ENCODE measurements at places on chromosomes 6 and 20. TPM values are rescaled to one million over a fixed set of nuclear protein-coding genes. Genes with fewer than 3 reads are reported as not detected.

Gene CTAGE9
- not detected for total RNA-seq

Gene TNFRSF21
- total RNA-seq = 23.2 TPM

DNA sequence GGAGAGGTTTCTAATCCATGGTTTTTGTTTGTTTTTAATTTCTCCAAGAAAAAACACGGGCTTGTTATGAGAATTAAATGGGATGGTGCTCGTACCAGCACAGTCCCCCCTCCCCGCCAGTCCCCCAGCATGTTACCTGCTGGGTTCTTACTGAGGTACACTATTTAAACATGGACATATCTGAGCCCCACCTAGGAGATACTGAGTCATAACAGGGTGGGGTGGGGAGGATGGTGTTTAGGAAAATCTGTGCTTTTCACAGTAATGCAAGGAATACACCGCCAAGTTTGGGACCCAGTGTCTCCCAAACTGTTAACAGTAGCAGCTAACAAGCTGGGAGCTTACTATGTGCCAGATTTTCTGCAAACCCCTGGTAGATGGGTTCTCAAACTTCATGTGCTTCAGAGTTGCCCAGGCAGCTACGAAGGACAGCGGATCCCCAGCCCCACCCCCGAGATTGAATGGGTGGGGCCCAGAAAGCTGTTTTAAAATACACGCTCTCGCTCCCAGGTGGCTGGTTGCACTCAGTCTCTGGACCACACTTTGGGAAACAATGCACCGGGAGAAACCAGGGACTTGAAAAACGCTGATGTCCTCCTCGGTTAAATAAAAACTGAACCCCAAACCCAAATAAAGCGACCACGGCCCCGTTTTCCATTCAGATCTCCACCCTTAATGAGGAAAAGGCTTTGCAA lies 995 bp downstream of the ZFP64 start:
- H3K4me3 ChIP-seq = peak overlapping the region; percentile 74
- H3K4me1 ChIP-seq = peaks cover 6% of the 10 kb centered on the region
- no peaks in the 10 kb centered on the region for H3K27me3 ChIP-seq
- H3K27ac ChIP-seq = no peak overlapping the region

DNA sequence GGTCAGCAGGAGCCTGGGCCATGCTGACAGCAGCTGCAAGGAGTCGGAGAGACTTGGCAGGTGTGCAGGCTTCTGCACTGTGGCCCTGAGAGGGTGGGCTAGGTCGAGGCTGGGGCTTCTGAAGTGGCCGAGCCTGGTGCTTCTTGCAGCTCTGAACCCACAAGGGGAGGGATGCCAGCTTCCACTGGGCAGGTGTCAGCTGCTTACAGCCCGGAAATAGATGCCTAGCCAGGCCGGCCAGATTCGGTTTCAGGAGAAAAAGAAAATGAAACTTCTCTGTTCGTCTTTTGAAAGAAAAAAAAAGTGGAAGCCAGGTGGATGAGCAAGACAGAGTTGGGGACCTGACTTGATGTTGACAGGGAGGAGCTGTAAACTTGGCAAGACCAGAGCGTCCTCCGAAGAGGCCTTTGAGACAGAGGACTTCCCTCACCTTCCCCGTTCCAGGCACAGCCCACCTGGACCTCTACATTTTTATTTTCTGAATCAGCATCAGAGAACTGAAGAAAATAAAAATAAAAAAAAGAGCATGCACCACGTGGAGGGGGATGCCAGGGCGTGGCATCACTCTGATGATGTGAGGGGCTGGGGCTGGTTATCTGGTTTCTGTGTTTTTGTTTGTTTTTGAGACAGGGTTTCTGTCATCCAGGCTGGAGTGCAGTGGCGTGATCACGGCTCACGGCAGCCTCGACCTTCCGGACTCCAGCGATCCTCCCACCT lies at the start of gene ZBP1:
TSS of gene ZBP1 (minus strand) at position 153 of the 717 bp plus-strand sequence. CDS start at position 22, 131 bp downstream.
- no peaks in the 10 kb centered on the region for H3K27me3 ChIP-seq
- no peaks in the 10 kb centered on the region for H3K4me1 ChIP-seq
- no peak within 1 kb of the TSS for H3K27ac ChIP-seq

GRCh38 chr6:101558712-101559111 lies 165.2 kb downstream of the GRIK2 start:
- DNase-seq = no peak
- no peaks in the 10 kb centered on the region for H3K27me3 ChIP-seq
- no peak overlapping the region for H3K4me3 ChIP-seq
- no peak overlapping the region for H3K27ac ChIP-seq

- H3K4me3 ChIP-seq = no peak overlapping the region
- no peaks in the 10 kb centered on the region for H3K27me3 ChIP-seq
- H3K36me3 ChIP-seq = no peaks in the 10 kb centered on the region
- no peak for DNase-seq
- no peak overlapping the region for H3K27ac ChIP-seq
Measured at GRCh38 chr20:23140991-23141390, 54.9 kb upstream of the CD93 start.

DNA sequence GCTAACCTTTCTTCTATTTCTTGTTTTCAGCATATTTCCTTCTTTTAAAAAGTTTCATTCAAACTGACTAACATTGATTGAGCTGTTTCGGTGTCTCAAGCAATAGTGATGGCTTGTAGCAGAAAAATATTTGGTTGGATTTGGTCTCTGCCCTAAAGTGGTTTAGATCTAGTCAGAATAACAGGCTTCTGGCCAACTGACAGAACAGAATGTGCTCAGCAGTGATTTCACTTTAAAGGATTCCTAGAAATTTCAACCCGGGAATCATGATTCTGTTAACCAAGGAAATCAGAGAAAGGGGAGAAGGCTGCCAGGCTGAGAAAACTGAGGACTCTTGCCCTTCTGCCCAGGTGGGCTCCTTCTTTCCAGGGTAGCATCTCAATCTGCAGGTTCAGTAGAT lies 16.6 kb upstream of the GSTA1 start:
- no peaks in the 10 kb centered on the region for H3K27me3 ChIP-seq
- no peak overlapping the region for H3K4me3 ChIP-seq
- H3K27ac ChIP-seq = no peak overlapping the region
- DNase-seq = no peak
- H3K4me1 ChIP-seq = no peaks in the 10 kb centered on the region

DNA sequence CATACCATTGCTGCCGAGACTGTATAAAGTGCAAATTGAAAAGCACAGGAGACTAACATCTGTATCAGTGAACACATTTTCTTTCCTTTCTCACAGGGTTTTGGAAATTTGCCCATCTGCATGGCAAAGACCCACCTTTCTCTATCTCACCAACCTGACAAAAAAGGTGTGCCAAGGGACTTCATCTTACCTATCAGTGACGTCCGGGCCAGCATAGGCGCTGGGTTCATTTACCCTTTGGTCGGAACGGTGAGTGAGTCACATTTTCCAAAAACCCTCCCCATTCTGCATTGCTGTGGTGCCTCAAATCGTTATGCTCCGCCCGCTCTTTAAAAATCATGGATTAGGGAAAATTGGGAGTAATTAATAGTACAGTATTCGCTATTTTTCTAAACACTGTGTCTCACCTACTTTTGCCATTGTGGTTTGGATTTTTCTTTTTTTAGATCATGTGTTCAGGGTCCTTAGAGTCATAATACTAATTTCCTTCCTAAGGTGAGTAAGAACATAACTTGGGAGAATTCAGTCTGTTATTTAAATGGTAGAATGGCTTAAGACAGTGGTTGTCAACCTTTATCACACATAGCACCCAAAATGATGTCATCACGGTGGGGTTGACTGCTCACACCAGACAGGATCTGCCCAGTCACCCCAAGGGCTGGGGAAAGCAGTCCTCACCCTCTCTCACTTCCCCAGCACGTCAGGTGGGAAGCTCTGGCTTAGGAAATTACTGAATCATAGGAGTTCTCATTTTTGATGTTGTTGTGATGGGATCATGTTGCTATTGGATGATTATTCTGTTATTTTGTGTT lies 171.6 kb downstream of the MTHFD1L start:
- no peak overlapping the region for H3K4me3 ChIP-seq
- no peak for DNase-seq
- H3K4me1 ChIP-seq = peaks cover 14% of the 10 kb centered on the region
- H3K27ac ChIP-seq = no peak overlapping the region
- H3K36me3 ChIP-seq = no peaks in the 10 kb centered on the region
- H3K27me3 ChIP-seq = no peaks in the 10 kb centered on the region
